ENCODE measurements at places on chromosomes 6 and 20.

DNA sequence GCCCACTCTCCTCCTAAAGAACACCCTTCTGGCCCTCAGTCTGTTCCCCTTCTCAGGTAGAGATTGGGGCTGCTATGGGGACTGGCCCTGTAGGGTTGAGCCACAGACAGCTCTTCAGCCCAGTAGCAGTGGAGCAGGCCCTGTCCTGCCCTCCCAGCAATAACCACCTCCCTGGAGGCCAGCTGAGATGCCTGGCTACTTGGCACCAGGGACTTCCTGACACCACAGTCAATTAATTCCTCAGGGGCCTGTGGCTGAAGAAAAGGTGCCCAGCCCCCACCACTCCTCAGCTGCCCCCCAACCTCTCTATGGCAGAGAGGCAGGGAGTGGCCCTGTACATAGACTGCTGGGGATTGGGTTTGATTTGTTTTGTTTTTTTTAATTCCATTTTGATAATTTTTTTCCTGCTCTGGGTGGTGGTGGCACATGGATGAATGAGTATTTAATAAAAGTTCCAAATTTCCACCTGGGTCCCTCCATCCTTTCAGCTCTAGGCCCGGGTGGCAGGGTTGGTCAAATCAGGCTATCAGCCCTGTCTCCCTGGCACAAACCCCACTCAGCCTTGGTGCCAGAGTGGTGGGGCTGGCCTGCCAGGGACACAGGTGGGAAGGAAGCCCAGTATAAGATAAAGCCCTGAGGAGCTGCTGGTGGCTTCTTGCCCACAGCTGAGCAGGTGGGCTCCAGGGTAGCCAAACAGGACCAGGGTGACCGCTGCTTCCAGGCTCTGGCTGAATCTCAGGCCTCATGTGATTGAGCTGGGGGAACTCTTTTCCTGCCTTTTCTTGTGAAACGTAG is 1.9 kb upstream of the DEF6 start:
- no peak for DNase-seq

GRCh38 chr6:141809901-141810300 is 322.8 kb upstream of the GJE1 start:
- no peak for DNase-seq

- no peak for DNase-seq
Observed at GRCh38 chr6:155399062-155399744, 56.4 kb downstream of the NOX3 start.

GRCh38 chr6:6715465-6715864 is 126.9 kb downstream of the LY86 start:
- DNase-seq, result no peak

DNA sequence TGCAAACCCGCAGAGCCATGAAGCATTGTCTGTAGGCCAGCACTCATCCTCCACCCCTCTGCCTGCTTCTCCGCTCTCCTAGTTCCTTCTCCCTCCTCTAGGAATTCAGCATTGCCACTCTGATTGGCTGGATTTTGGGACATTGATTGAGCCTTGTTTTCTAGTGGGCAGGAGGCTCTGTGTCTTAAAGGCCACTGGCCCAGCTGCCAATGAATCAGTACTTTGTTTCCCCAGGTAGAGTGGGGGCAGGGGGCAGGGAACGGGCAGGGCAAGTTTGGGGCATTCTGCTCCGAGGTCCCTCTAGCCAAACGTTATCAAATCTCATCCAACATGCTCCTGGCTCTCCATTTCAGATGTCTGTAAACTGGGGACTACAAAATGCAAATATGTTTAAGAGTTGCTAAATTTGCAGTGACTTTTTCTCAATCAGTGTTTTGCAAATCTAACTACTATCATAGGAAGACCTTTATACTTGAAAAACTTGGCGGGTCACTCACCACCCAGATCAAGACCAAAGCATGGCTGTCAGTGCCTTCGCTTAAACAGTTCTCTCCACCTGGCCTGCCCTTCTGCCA is 10.4 kb upstream of the BPI start:
- no peak for DNase-seq

Data from dorsolateral prefrontal cortex (tissue), 122 donors.